Transverse colon (tissue), 4 donors: ENCODE measurements at places on chromosomes 3 and 15. TPM values are rescaled to one million over a fixed set of nuclear protein-coding genes. Genes with fewer than 3 reads are reported as not detected.
A peak's percentile ranks its signal among the peaks of the same experiment; 100 is the strongest.

GRCh38 chr3:124149771-124150170 is 157.8 kb upstream of the ROPN1 start:
- DNase-seq, result no peak

DNA sequence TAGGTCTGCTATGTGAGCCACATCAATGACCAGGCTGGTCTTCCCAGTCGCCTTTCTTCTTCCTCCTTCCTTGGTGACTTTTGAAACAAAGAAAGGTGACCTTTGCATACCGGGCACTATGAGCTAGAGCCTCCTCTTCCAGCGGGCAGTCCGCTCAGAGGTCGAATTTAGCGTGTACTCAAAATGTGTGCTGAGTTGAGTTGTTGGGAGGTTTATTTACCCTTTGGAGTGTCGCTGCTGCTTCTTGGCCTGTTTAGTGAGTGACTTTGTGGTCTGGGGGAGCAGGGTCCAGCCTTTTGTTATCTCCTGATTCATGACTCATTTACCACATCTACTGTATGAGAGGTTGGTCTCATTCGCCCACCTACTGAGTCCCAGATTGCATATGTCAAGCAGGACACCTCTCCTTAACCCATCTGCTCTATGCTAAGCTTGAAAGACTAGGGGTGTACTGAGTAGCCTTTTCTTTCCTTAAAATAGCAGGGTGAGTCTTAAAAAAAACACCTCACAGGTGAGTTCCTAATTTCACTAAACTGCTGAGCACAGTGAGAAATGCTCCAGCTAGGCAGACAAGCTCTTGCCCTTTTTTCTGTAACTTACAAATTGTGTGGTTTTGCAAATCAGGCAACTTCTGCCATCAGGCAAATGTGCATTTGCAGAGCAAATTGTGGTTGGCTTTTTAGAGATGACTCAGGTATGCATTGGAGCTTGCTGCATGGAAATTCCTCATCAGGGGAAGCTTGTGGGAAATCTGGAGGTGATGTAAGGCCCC is 3.2 kb upstream of the SIAH2 start:
- no peak for DNase-seq

DNA sequence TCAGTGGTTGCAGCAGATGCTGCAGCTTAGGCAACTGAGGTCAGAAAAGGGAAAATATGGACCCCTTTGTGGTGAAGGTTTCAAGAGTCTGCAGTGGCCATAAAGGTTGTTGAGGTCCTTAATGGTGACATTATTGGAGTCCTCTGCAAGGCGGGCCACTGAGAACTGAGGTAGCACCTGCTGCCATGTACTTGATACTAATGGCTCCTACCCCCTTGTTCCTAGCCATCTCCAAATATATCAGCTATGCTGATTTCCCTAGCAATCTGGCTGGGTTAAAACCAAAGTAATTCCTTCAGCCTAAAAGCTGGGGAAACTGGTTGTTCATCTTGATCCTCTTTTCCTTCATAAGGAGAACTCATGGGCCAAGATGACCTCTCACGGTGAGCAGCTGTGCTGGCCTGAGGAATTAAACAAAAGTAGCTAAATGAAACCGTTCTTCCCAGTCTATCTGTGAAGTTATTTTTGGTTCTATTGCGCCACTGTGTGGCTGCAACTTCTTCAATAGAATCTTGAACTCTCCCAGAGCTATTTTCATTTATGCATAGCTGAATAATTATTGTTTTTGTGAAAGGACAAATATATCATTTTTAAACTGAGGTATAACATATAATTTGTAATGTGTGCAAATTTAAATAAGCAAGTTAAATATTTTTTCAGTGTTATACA is 76.1 kb upstream of the PLSCR4 start:
- DNase-seq, result peak; percentile 49

GRCh38 chr3:45435961-45436360 is 47.6 kb downstream of the LARS2 start:
- no peak for DNase-seq

GRCh38 chr3:86175051-86175536 is 815.9 kb downstream of the VGLL3 start:
- no peak for DNase-seq

GRCh38 chr3:64992530-64993285 is 304.9 kb upstream of the ADAMTS9 start:
- DNase-seq, result no peak

DNA sequence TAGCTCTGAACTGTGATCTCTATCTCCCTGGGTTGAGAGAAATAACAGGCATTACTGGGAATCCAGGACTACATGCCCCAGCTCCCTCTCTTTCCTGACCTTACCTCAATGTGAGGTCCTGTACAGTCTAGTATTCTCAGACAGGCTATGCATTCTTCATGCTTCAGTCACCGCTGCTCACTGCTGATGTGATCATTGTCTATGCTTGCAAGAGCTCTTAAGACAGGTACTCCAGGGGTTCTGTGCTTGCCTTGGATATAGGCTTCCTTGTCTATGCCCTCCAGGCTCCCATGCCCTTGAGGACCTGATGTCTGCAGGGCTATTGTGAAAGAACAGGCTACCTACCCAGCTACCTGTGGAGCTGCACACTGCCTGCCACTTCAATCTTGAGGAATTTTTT is 183.6 kb downstream of the MBNL1 start:
- DNase-seq, result no peak

DNA sequence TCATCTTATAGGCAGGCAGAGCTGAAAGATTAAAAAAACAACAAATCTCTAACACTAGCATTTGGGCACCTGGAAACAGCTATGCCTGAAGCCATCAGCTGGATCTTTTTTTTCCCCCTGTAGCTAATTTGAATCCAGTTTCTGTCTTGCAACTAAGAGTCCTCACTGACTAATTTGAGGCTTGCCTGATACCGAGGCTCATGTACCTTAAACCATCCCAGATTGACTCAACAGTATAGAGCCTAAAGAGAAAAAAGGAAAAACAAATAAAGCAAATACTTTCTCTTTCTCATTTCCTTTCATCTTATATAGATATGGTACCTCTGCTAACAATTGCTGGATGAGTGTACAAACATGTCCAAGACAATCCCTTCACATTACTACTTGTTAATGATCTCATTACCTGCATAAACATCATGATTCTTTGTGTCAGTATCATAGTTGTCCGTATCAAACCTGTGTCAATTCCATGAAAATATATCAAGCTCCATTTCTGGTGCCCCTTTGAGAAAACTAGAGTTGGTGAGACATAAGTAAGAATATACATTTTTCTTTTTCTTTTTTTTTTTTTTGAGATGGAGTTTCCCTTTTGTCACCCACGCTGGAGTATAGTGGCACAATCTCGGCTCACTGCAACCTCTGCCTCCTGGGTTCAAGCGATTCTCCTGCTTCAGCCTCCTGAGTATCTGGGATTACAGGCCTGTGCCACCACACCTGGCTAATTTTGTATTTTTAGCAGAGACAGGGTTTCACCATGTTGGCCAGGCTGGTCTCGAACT is 43.1 kb downstream of the BHLHE40 start:
- DNase-seq, result no peak

DNA sequence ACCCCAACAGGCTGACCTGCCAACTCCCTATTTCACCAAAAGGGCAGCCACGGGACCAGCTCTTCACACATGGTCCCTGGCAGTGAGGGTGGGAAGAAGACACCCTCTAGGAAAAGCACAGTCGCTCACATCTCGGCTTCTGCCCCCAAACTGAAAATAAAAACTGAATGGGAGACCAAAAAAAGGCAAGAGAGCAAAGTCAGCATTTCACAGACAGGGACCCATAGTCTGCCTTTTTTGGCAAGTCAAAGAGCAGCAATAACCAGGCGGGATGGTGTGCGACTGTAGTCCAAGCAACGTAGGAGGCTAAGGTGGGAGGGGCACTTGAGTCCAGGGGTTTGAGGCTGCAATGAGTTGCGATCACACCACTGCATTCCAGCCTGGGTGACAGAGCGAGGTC is 154.1 kb downstream of the ADAMTS17 start:
- DNase-seq, result no peak

DNA sequence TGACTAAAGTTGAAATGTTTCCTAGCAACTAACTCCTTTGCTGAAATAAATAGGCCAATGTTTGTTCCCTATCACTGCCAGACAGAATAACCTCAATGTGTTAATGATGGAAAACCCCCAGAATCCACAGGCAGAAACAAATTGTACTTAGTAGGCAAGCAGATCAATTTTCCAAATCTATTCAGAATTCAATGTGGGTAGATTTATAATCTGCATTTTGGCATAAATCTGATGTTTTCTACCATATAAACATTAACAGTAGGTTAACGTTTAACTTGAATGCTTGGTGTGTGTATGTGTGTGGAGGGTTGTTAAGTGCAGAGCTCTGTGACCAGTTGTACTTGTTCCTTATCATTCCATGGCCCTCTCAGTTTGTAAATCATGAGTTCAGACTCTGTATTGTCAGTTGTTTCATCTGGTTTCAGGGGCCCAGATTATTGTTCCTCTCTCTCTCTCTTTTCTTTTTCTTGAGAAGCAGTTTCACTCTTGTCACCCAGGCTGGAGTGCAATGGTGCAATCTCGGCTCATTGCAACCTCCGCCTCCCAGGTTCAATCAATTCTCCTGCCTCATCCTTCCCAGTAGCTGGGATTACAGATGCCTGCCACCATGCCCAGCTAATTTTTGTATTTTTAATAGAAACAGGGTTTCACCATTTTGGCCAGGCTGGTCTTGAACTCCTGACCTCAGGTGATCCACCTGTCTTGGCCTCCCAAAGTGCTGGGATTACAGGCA is 32.8 kb downstream of the PLSCR1 start:
- DNase-seq, result no peak

GRCh38 chr15:70479056-70479455 is 284.3 kb downstream of the UACA start:
- no peak for DNase-seq

DNA sequence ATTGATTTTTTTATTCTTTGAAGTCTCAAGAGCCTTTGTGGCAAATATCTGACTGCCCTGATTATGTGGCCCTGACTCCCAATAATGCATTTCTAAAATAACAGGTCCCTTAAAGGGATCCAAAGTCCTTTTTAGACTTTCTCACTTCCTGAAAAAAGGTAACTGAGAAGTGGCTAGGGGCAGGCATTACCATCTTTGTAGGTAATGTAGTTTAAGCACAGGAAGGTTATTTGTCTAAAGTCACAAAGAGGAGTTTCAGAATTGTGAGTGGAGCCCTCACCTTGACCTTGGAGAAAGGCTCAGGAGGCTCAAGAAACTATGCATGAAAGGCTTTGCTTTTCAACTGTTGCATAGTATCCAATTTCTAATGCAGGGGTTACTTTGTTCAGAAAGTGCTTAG is 142.9 kb upstream of the MRPL3 start:
- DNase-seq, result no peak

- DNase-seq, result no peak
These were observed 415.1 kb upstream of the NECTIN3 start for GRCh38 chr3:110656394-110657025.

- DNase-seq, result no peak
These were observed 153.4 kb downstream of the OTOL1 start for GRCh38 chr3:161649900-161650484.

DNA sequence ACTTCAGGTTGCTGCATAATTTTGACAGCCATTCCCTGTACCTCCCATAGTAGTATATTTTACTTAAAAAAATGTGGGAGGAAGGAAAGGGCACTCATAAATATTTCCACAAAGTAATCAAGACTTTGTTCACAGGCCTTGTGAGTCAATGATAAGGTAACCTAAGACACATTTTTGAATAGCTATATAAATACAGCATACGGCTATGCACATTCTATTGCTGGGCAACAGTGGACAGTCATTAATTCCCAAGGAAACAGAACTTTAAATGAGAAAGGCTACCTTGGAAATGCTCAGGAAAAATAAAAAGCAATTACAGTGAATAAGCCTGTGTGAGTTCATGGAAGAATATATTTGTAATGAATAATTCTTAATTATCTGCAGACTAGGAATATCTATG is 144.0 kb downstream of the CADM2 start:
- DNase-seq, result no peak

- peak; percentile 29 for DNase-seq
These were observed 411 bp upstream of the C3orf70 start for GRCh38 chr3:185153171-185153771.

GRCh38 chr3:105828703-105829102 is 40.1 kb downstream of the CBLB start:
- no peak for DNase-seq

- no peak for DNase-seq
These were observed 34.0 kb downstream of the ZNF106 start for GRCh38 chr15:42456971-42457370.

DNA sequence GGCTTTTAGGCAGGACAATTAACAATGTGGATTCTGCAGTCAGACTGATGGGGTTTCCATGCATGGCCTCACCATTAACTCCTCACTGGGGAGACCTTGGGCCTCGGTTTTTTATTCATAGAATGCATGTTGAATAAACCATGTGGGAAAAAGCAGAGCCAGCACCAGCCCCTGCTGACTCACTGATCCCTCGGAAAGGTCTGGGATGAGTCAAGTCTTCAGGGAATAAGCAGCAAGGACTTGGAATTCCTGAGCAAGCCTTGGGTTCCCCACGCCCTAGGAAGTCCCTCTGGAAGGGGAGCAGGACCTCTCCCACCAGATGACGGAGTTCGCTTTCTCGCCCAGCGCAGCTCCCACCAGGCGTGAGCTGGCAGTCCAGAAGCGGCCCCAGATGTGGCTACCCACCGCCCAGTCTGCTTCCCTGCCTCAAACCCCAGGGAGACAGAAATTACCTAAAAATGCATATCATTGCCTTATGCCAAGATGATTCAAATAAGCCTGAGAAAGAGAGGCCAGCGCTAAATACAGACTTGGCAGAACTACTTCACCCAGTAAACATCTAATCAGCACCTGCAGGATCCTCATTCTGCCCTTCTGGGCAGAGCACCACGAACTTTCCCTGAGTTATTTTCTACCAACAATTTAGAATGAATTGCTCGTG is 45.4 kb downstream of the BTD start:
- DNase-seq, result no peak

DNA sequence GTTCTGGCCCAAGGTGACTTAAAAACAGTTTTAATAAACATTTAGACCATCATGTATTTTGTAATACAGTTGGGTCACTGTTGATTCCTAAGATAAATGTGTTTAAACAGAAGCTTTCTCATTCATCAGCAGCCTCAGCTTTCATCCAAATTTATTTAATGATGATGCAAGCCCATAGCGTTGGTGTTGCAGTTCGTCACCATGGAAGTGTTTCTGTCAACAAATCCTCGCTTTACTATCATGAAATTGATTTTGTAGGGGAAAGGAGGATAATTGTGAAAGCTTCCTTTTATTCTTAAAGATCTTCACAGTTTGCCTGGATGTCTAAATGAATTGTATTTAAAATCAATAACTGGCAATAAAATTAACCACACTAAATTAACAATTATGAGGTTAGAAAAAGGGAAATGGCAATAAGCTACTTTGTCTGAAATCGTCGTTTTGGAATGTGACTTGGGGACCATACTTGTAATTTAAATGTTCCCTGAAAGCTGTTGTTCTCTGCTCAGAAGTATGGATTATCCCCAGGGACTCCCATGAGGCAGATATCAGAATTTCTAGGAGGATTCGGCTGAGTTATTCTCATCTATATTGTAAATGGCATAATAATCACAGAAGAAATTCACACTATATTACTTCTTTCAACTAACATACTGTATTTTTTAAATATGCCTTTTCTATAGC is 29.0 kb downstream of the CMSS1 start:
- DNase-seq, result no peak

Gene GMNC
- total RNA-seq, result not detected

Gene ZPLD1
- total RNA-seq, result not detected

Gene NR2C2
- 56.5 TPM for total RNA-seq

Gene MELTF
- total RNA-seq, result 3.0 TPM

Gene ACOX2
- 28.3 TPM for total RNA-seq

Gene DUSP7
- 6.8 TPM for total RNA-seq

Gene ANKRD34C
- not detected for total RNA-seq

Gene CLDN18
- not detected for total RNA-seq

Gene KCNMB3
- total RNA-seq, result 1.8 TPM

Gene ITPKA
- total RNA-seq, result 161 TPM

Gene ATP2B2
- total RNA-seq, result not detected
